ENCODE measurements at places on chromosomes 6 and 20. TPM values are rescaled to one million over a fixed set of nuclear protein-coding genes. Genes with fewer than 3 reads are reported as not detected.
A peak's percentile ranks its signal among the peaks of the same experiment; 100 is the strongest.

DNA sequence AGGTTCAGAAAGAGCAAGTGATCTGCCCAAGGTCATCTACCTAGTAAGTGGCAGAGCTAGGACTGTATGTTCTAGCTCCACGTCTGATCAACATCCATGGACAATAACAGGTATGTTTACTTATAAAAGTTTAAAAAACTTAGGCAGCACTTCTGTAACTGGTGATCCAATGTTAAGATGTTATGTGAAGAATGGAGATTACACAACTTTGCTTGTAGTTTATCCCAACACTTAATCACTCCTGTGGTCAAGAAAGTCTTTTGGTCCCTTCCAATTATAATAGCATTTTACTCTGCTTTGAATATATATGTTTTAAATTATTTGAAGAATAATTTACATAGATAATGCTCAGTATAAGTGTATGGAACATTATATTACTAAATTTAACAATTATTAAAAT, 4.8 kb downstream of the FBXO30 start:
- H3K4me1 ChIP-seq = peaks cover 20% of the 10 kb centered on the region
- H3K4me3 ChIP-seq = no peak overlapping the region
- no peak overlapping the region for H3K27ac ChIP-seq
- no peak for DNase-seq
- peaks cover 6% of the 10 kb centered on the region for H3K36me3 ChIP-seq

DNA sequence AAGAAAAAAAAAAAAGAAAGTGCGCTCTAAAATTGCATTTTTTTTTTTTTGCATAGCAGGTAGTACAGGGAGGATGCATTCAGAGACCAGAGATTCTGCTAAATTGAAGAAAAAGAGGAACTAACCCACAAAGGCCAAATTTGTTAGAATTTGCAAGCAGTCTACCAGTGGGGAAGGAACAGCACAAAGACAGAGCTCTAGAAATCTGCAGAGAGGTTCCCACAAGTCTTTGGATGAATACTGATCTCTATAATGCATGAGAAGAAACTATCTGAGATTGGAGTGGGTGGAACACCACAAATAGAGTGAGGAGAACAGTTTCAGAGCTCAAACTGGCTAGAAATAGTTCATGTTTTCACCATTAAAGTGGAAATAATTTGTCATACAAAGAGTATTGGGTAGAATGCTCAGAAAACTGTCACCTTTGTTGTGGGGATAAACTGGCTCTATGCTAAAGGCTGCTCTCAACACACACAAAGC, 79.6 kb upstream of the AHI1 start:
- H3K27ac ChIP-seq = no peak overlapping the region
- no peak for DNase-seq
- no peaks in the 10 kb centered on the region for H3K4me1 ChIP-seq
- H3K36me3 ChIP-seq = no peaks in the 10 kb centered on the region
- no peaks in the 10 kb centered on the region for H3K27me3 ChIP-seq

DNA sequence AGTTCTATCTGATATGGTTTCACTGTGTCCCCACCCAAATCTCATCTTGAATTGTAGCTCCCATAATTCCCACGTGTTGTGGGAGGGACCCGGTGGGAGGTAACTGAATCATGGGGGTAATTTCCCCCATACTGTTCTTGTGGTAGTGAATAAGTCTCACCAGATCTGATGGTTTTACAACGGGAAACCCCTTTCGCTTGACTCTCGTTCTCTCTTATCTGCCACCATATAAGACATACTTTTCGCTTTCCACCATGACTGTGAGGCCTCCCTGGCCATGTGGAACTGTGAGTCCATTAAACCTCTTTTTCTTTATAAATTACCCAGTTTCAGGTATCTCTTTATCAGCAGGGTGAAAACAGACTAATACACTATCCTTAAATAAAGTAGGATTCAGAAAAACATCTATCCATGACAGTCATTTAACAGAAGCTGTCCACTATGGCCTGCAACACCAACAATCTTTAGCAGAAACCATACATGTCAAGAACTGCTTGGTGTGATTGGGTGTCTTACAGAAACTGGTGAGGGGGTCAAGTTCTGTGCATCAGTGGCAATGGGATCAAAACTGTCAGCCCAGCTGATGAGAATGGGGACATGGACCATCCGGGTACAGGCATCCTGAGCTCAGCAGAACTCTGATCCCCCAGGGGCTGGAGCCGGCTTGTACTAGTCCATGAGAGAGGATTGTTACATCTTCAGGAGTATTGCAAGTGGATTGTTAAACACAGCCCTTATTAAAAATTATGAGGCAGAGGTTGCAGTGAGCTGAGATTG, 59.2 kb downstream of the SCML4 start:
- H3K36me3 ChIP-seq = no peaks in the 10 kb centered on the region
- no peaks in the 10 kb centered on the region for H3K27me3 ChIP-seq
- no peak overlapping the region for H3K27ac ChIP-seq
- H3K4me3 ChIP-seq = no peak overlapping the region
- DNase-seq = no peak

DNA sequence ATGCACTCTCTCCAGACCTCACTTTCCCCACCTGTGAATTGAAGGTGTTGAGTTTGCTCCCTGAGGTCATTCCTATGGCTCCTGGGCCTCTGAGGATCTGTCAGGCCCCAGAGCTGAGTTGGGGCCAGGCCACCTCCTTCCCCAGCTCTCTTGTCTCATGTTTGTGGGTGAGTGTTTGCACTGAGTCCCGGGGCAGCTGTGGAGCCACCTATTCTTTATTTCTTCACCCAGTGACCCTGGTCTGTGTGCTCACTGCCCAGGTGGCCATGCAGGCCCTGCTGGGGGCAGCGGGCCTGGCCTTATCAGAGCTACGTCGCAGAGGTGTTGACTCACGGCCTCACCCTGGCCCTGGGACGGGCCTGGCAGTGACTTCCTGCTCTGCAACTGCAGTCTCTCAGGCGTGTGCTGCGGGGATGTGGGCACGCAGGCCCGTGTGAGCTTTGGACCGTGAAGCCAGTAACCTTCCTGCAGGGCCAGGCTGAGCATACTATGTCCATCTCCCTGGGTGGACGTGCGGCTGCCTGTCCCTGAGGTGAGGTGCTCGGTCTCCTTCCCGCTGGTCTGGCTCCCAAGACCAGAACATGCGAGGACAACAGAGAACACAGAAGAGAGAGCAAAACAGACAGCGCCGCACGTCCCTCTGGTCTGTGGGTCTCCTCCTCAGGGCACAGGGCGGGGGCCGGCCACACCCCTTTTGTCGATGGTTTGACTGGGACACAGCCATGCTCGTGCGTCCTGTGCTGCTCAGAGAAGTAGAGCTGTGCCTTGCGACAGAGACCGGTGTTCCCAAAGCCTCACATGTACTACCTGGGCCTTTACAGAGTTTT, 12.1 kb downstream of the TMEM181 start:
- no peaks in the 10 kb centered on the region for H3K27me3 ChIP-seq
- no peaks in the 10 kb centered on the region for H3K36me3 ChIP-seq
- peaks cover 9% of the 10 kb centered on the region for H3K4me1 ChIP-seq

DNA sequence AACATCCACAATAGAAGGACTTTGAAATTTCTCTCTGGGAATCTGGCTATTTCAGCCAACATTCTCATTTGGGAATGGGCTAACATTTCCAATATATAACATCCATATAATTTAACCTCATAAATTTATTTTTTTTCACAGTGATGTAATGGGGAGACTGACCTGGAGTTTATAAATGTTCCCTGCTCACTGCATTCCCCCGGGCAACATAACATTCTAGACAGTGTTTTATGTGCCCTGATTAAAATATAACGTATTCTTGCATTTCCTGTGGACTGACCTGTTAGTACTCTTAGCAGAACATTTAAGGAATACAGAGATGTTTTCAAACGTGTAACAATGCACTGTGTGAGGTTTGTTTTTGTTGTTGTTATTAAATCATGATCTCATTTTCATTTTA, 20.9 kb downstream of the TSHZ2 start:
- no peak overlapping the region for H3K4me3 ChIP-seq
- no peaks in the 10 kb centered on the region for H3K4me1 ChIP-seq
- no peak overlapping the region for H3K27ac ChIP-seq
- no peak for DNase-seq
- H3K27me3 ChIP-seq = no peaks in the 10 kb centered on the region

- DNase-seq = no peak
- H3K27me3 ChIP-seq = peaks cover 5% of the 10 kb centered on the region
- no peak overlapping the region for H3K27ac ChIP-seq
- H3K4me1 ChIP-seq = no peaks in the 10 kb centered on the region
- H3K36me3 ChIP-seq = no peaks in the 10 kb centered on the region
These were observed 12.6 kb downstream of the HLA-DPB1 start for GRCh38 chr6:33088258-33088930.

GRCh38 chr6:7073821-7074525, 33.8 kb upstream of the RREB1 start:
- no peak overlapping the region for H3K27ac ChIP-seq
- H3K4me3 ChIP-seq = no peak overlapping the region
- H3K36me3 ChIP-seq = no peaks in the 10 kb centered on the region
- no peaks in the 10 kb centered on the region for H3K4me1 ChIP-seq
- H3K27me3 ChIP-seq = no peaks in the 10 kb centered on the region
- DNase-seq = no peak

GRCh38 chr6:31927242-31927862, at the start of gene C2:
C2 (plus strand) TSS chr6:31927717; CDS start chr6:31927753, 36 bp downstream.
- no peak for DNase-seq
- no peak within 1 kb of the TSS for H3K4me3 ChIP-seq
- peaks cover 9% of the 10 kb centered on the region for H3K27me3 ChIP-seq
- no peaks in the 10 kb centered on the region for H3K4me1 ChIP-seq
- H3K27ac ChIP-seq = no peak within 1 kb of the TSS

- H3K36me3 ChIP-seq = no peaks in the 10 kb centered on the region
- no peak overlapping the region for H3K27ac ChIP-seq
- H3K27me3 ChIP-seq = no peaks in the 10 kb centered on the region
These were observed 70.8 kb downstream of the PSMG4 start for GRCh38 chr6:3329393-3330051.

- H3K36me3 ChIP-seq = no peaks in the 10 kb centered on the region
- no peak overlapping the region for H3K4me3 ChIP-seq
- H3K27me3 ChIP-seq = no peaks in the 10 kb centered on the region
- H3K27ac ChIP-seq = no peak overlapping the region
- H3K4me1 ChIP-seq = no peaks in the 10 kb centered on the region
These were observed 30.2 kb downstream of the ZHX3 start for GRCh38 chr20:41287327-41287726.

GRCh38 chr20:5433352-5433751, 116.6 kb upstream of the PROKR2 start:
- no peak overlapping the region for H3K4me3 ChIP-seq
- H3K27me3 ChIP-seq = peaks cover 1% of the 10 kb centered on the region
- no peak for DNase-seq
- no peaks in the 10 kb centered on the region for H3K4me1 ChIP-seq
- no peaks in the 10 kb centered on the region for H3K36me3 ChIP-seq

DNA sequence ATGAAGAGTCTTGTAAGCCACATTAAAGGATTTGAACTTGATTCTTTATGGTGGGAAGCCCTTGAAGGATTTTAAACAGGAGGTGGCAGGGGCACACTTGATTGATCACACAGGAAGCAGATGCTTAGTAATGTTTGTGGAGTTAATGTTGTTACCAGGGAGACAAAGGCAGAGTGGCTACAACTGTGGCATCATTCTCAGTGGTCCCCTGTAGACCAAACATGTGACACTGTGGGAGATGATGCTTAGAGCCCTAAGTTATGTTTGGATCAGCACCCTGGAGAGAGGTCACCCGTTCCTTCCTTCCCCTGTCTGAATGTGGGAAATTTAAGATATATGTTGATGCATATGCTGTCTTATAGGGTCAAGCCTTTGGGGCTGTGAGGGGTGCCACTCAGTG, 53.2 kb downstream of the EIF2S2 start:
- no peaks in the 10 kb centered on the region for H3K27me3 ChIP-seq
- H3K27ac ChIP-seq = no peak overlapping the region
- peak; percentile 29 for DNase-seq

GRCh38 chr6:88880021-88880420, 83.4 kb downstream of the RNGTT start:
- H3K36me3 ChIP-seq = no peaks in the 10 kb centered on the region
- no peak overlapping the region for H3K4me3 ChIP-seq
- H3K27me3 ChIP-seq = no peaks in the 10 kb centered on the region

GRCh38 chr6:90406957-90407356, 110.3 kb upstream of the BACH2 start:
- no peaks in the 10 kb centered on the region for H3K36me3 ChIP-seq
- no peak overlapping the region for H3K27ac ChIP-seq
- no peak for DNase-seq
- H3K27me3 ChIP-seq = peaks cover 4% of the 10 kb centered on the region
- H3K4me3 ChIP-seq = no peak overlapping the region

DNA sequence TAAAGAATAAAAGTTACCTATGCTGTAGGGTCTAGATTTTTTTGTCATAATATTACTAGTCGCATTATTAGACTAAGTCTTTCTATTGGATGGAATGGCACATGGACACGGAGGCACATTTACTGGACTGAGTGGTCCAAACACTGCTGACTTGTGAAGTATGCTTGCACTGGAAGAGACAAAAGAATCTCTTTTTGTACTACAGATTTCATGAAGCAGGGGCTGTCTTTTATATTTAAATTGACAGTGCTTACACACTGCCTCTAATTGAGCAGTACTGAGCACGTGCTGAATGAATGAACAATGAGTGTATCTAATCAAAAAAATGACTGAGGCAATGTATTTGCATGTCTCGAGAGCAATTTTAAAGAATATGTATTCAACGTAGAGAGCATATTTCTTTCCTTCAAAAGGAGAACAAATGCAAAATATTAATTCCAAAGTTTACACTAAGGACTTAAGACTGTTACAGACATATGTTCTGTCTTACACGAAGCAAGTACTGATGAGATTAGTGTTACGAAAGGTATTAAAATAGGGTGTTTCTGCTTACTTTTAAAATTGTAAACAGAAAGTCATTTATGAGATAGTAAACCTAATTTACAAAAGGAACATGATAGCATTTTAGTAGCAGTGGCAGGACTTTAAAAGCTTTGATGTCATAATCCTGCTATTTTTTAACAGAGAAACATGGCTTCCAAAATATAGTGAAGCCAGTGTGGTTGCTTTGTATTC, 8.3 kb downstream of the ELOVL2 start:
- no peaks in the 10 kb centered on the region for H3K36me3 ChIP-seq
- H3K4me3 ChIP-seq = no peak overlapping the region
- no peak overlapping the region for H3K27ac ChIP-seq
- H3K27me3 ChIP-seq = peaks cover 39% of the 10 kb centered on the region
- no peaks in the 10 kb centered on the region for H3K4me1 ChIP-seq

GRCh38 chr20:19758133-19758500, at the start of gene RIN2:
RIN2 (plus strand) TSS chr20:19758258; CDS start chr20:19889602, 131,344 bp downstream.
- H3K27me3 ChIP-seq = no peaks in the 10 kb centered on the region
- no peak for DNase-seq
- no peaks in the 10 kb centered on the region for H3K36me3 ChIP-seq

- no peaks in the 10 kb centered on the region for H3K4me1 ChIP-seq
- no peak for DNase-seq
- H3K27me3 ChIP-seq = no peaks in the 10 kb centered on the region
- no peak overlapping the region for H3K4me3 ChIP-seq
- no peak overlapping the region for H3K27ac ChIP-seq
These were observed 8.2 kb upstream of the BPIFB4 start for GRCh38 chr20:33071198-33071597.

Gene GPSM3
- total RNA-seq = 22.8 TPM

Gene FRMD1
- total RNA-seq = not detected

Gene NOTCH4
- total RNA-seq = 120 TPM

Gene KAT14
- total RNA-seq = 9.5 TPM

Gene PHACTR1
- 23.2 TPM for total RNA-seq

Gene TSBP1
- total RNA-seq = not detected

Gene SRF
- total RNA-seq = 34.4 TPM

Gene TREML2
- total RNA-seq = not detected

Gene TNNC2
- not detected for total RNA-seq

Gene MYCT1
- total RNA-seq = 106 TPM

Gene SIRPA
- 59.2 TPM for total RNA-seq

Gene GSTA2
- total RNA-seq = not detected

Data from endothelial cell of umbilical vein (primary cell).